ENCODE measurements at places on chromosomes 6 and 20.

GRCh38 chr20:6295867-6296256, 173.0 kb upstream of the FERMT1 start:
- no peaks in the 10 kb centered on the region for H3K27me3 ChIP-seq
- H3K36me3 ChIP-seq, result no peaks in the 10 kb centered on the region
- no peak for DNase-seq
- H3K4me1 ChIP-seq, result no peaks in the 10 kb centered on the region
- H3K27ac ChIP-seq, result no peak overlapping the region

DNA sequence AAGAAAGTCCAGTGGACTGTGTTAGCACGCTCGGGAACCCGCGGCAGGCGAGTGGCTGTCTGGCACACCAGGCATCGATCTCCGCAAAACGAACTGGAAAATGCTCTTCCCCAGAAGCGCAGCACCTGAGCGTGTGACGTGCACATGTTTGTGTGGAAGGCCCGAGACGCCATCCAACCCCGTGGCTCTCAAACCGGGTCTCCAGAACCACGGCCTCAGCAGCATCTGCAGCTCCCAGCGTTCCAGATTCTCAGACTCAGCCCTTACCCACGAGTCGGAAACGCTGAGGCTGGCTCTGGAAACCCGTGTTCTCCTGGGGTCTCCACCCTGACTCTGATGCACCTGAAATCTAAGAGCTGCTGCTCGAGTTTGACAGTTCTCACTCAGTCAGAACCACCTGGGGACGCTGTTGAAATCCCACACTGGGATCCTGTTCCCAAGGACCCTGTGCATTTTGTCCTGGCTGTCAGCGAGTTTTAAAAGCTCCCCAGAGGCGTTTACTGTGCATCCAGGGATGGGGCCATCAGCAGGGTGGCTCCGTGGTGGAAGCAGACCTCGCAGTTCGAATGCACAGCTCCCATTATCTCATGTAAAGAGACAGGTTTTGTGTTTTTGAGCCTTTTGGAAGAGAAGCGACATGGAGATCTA, 69.0 kb downstream of the DLL1 start:
- peaks cover 48% of the 10 kb centered on the region for H3K4me1 ChIP-seq
- DNase-seq, result peak; percentile 10
- H3K27ac ChIP-seq, result no peak overlapping the region
- H3K4me3 ChIP-seq, result no peak overlapping the region

DNA sequence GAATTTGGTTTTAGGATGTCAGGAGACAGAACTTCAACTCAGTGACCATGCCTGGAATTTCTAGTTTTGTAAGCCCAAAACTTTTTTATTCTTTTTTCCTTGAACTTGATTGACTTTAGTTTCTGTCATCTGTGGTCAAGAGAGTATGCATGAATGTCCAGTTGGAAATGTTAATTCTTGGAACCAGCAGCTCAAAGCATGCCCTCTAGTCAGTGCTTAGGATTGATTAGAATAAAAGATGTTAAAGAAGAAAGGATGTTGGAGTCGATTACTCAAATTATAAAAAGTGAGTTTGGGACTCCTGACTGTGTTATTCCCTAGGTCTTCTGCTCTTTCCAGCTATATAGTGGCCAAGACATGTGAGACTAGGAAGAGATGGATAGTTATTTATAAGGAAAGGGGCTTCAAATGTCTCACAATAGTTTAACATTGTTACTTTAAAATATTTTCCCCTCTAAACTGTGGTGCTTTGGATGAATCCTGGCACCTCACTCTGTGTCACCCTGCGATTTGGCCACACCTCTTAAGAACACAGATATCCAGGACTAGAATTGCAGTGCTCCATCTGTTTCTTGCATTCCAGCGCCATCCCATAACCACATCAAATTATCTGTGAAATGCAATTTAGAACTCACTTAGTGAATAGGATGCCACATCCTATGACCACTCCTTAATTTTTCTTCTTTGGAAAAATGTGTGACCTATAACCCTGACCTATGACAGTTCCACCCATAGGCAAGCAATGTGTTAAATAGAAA, 298.5 kb downstream of the EYA4 start:
- no peak for DNase-seq
- H3K4me1 ChIP-seq, result no peaks in the 10 kb centered on the region
- H3K36me3 ChIP-seq, result no peaks in the 10 kb centered on the region
- no peak overlapping the region for H3K4me3 ChIP-seq
- H3K27me3 ChIP-seq, result no peaks in the 10 kb centered on the region

DNA sequence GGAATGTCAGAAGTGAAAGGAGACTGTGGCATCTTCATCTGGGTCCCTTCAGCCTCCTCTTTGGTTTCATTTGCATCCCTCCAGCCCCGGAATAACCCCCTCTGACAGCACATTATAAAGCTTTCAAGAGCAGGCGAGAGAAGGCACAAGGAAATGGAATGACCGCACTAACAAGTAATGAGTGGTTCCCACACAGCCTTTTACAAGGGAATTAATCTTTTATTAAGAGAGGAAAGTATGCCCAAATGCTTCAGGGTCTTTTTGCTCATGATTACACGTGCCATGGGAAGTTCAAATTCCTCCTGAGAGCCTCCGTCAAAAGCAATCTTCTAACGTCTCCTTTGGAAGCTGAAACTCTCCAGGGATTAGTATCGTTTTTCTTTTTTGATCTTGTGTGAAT, 347.0 kb downstream of the BTBD3 start:
- DNase-seq, result no peak
- no peaks in the 10 kb centered on the region for H3K27me3 ChIP-seq
- no peaks in the 10 kb centered on the region for H3K4me1 ChIP-seq
- H3K36me3 ChIP-seq, result no peaks in the 10 kb centered on the region

DNA sequence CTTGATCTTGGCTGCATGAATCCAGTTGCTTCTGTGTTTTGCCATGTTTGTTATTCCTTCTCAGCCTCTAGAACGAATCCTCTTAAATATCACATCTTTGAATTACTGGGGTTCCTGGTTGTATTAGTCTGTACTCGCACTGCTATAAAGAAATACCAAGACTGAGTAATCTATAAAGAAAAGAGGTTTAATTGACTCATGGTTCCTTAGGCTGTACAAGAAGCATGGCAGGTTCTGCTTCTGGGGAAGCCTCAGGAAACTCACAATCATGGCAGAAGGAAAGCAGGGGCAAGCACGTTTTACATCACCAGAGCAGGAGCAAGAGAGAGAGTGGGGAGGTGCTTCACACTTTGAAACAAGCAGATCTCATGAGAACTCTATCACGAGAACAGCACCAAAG, 18.0 kb upstream of the BFSP1 start:
- H3K36me3 ChIP-seq, result no peaks in the 10 kb centered on the region
- DNase-seq, result no peak
- no peak overlapping the region for H3K4me3 ChIP-seq
- no peaks in the 10 kb centered on the region for H3K4me1 ChIP-seq

- H3K27me3 ChIP-seq, result no peaks in the 10 kb centered on the region
- no peak overlapping the region for H3K27ac ChIP-seq
- no peaks in the 10 kb centered on the region for H3K36me3 ChIP-seq
Measured at GRCh38 chr20:59785669-59785959, 147.8 kb downstream of the SYCP2 start.

DNA sequence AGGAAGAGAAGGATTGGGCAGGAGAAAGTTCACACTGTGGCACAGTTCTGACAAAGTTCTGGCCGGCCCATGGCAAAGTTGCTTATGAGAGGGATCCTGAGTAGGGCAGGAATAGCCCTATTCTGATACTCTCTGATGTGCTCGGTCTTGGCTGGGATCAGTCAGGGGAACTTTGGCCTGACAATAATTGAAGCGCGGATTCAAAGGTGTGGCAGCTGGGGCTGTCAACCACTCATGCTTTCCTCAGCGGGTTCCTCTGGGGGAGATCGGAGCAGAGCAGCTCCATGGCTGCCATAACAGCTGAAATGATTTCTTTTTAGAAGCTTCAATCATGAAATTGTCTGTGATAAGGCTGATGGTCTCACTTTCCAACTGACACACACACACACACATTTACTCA, 714.1 kb downstream of the DHX35 start:
- H3K27ac ChIP-seq, result no peak overlapping the region
- no peaks in the 10 kb centered on the region for H3K36me3 ChIP-seq
- H3K4me3 ChIP-seq, result no peak overlapping the region

- H3K4me1 ChIP-seq, result no peaks in the 10 kb centered on the region
- H3K4me3 ChIP-seq, result no peak overlapping the region
- no peaks in the 10 kb centered on the region for H3K36me3 ChIP-seq
- DNase-seq, result no peak
- no peaks in the 10 kb centered on the region for H3K27me3 ChIP-seq
- no peak overlapping the region for H3K27ac ChIP-seq
Measured at GRCh38 chr6:50984135-50984534, 165.5 kb downstream of the TFAP2B start.

DNA sequence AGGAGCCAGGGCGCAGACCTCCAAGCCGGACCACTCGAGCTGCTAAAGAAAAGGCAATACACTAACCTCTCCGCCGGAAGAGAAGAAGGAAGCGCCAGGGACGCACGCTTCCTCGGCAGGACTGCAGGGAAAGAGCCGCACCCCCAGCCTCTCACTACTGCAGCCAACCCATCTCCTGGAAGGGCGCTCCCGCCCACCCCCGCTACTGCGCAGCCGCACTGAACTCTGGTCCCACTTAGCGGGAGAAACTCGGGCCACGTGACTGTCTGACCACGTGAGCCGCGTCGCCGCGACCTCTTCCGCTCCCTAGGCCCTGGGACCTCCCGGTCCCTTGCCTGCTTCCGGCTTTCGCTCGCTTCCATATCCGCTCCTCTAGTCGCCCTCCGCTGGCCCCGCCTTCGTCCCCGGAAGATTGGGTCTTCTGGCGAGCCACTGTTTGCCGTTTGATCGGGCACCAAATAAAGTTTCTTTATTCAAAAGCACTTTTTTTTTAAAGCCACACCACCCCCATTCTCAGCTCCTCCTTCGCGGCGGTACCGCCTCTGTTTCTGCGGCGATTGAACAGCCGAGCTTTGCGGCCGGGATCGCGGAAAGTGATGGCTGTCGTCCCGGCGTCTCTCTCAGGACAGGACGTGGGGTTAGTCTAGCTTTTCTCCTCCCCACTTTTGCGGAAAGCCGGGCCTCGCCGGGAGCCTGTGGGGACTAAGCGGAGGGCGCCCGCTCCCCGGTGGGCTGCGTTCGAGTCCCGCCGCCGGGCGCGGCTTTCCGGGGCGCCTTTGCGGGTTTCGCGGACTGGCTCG, at the start of gene RMND1:
TSS of gene RMND1 (minus strand) at position 177 of the 800 bp plus-strand sequence. CDS start 6,315 bp downstream, outside the sequence.
- H3K36me3 ChIP-seq, result no peaks in the 10 kb centered on the region
- DNase-seq, result peak; percentile 97
- H3K27me3 ChIP-seq, result no peaks in the 10 kb centered on the region
- peak within 1 kb of the TSS; percentile 86 for H3K27ac ChIP-seq

GRCh38 chr6:106637051-106637716, 7.8 kb downstream of the QRSL1 start:
- peak overlapping the region; percentile 50 for H3K27ac ChIP-seq
- DNase-seq, result no peak
- H3K36me3 ChIP-seq, result peaks cover 8% of the 10 kb centered on the region
- H3K4me1 ChIP-seq, result peaks cover 12% of the 10 kb centered on the region

DNA sequence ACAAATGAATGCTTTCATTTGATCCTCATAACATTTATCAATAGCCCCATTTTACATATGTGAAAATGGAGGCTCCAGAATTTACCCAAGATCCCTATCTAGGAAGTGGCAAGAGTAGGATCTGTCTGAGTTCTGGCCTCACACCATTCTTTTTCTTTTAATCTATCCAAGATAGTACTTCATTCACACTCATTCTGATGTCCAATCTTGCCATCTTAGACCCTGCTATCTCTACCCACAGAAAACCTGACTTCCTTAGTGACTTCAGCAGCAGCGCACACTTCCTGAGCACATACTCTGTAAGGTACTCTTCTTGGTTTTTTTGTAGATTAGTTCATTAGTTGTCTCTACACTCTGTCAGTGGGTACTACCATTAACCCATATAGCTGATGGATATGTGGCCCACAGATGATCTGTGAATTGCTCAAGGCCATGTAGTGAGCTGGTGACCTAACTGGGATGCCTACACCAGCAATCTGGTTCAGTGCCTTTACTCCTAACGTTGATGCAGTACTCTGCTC, 36.3 kb downstream of the COX4I2 start:
- peak overlapping the region; percentile 90 for H3K27ac ChIP-seq
- H3K4me1 ChIP-seq, result peaks cover 96% of the 10 kb centered on the region
- no peaks in the 10 kb centered on the region for H3K27me3 ChIP-seq
- DNase-seq, result peak; percentile 50
- H3K4me3 ChIP-seq, result no peak overlapping the region

DNA sequence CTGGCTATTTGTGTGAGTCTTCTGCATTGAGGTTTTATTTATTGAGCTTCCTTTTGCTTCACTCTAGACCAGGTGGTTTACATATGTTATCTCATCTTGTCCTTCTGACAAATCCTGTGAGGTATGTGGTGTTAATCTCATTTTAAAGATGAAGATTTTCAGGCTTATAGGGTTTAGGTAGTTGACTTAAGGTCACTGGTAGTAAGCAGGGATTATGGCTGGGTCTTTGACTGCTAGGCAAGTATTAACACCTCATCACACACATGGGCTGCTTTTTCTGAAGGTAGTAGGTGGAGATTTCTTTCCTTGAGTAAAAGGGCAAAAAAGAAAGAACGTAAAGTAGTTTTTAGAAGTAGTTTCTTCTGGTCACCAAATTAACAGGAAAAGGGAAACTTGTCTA, 72.6 kb downstream of the CDKAL1 start:
- no peak overlapping the region for H3K4me3 ChIP-seq
- H3K27me3 ChIP-seq, result no peaks in the 10 kb centered on the region
- DNase-seq, result no peak
- no peaks in the 10 kb centered on the region for H3K4me1 ChIP-seq

DNA sequence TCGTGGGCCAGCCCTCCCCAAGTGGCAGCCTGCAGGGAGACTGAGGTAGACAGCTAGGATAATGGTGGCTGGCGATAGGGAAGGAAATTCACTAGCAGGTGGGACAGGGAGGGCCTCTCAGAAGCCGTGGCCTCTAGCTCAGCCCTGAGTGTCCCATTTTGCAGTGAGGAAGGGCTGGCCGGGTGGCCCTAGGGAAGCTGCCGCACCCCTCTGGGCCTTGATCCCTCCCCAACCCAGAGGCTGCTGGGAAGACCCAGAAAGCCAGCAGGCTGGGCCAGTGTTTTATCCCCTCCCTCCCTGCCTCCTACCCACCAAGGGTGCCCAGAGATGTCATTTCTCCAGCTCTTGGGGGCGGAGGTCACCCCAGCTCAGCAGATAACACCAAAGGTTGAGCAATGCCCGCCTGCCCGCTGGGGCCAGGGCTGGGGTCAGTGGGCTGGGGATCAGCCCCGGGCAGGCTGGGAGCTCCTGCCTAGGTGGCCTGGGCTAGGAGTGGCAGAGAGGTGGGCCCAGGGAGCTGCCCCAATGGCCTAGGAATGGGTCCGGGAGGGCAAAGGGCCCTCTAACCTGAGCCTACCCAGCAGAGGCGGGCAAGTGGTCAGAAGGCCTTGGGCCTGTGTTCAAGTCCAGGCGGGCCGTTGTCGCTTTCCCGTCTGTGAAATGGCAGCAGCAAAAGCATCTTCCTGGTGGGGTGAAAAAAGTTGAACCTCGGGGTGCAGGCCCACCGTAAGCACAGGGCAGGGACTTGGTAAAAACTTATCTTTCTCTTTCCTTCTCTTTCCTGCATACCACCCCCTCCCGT, 1.6 kb upstream of the CEBPB start:
- no peak overlapping the region for H3K4me3 ChIP-seq
- H3K27ac ChIP-seq, result no peak overlapping the region
- no peaks in the 10 kb centered on the region for H3K36me3 ChIP-seq
- H3K27me3 ChIP-seq, result peaks cover 2% of the 10 kb centered on the region
- no peak for DNase-seq
- H3K4me1 ChIP-seq, result peaks cover 25% of the 10 kb centered on the region

- H3K4me3 ChIP-seq, result no peak overlapping the region
- H3K27ac ChIP-seq, result no peak overlapping the region
- DNase-seq, result no peak
- H3K27me3 ChIP-seq, result no peaks in the 10 kb centered on the region
- H3K36me3 ChIP-seq, result no peaks in the 10 kb centered on the region
Measured at GRCh38 chr6:135115834-135116233, 61.2 kb upstream of the HBS1L start.

All from natural killer cell (primary cell).